ENCODE measurements at places on chromosomes 2 and 18.

GRCh38 chr2:63287956-63288355 is 237.3 kb downstream of the OTX1 start:
- no peaks in the 10 kb centered on the region for H3K27me3 ChIP-seq
- H3K4me3 ChIP-seq = no peak overlapping the region
- no peak overlapping the region for H3K27ac ChIP-seq

- no peaks in the 10 kb centered on the region for H3K27me3 ChIP-seq
- H3K4me1 ChIP-seq = no peaks in the 10 kb centered on the region
- H3K36me3 ChIP-seq = no peaks in the 10 kb centered on the region
- DNase-seq = no peak
- no peak overlapping the region for H3K27ac ChIP-seq
- H3K4me3 ChIP-seq = no peak overlapping the region
These were observed 77.1 kb upstream of the NARS1 start for GRCh38 chr18:57698571-57699276.

- H3K4me3 ChIP-seq = peak overlapping the region; percentile 72
- H3K36me3 ChIP-seq = peaks cover 3% of the 10 kb centered on the region
- H3K27me3 ChIP-seq = no peaks in the 10 kb centered on the region
- H3K27ac ChIP-seq = peak overlapping the region; percentile 89
These were observed 4.8 kb upstream of the GPR17 start for GRCh38 chr2:127641133-127641532.

DNA sequence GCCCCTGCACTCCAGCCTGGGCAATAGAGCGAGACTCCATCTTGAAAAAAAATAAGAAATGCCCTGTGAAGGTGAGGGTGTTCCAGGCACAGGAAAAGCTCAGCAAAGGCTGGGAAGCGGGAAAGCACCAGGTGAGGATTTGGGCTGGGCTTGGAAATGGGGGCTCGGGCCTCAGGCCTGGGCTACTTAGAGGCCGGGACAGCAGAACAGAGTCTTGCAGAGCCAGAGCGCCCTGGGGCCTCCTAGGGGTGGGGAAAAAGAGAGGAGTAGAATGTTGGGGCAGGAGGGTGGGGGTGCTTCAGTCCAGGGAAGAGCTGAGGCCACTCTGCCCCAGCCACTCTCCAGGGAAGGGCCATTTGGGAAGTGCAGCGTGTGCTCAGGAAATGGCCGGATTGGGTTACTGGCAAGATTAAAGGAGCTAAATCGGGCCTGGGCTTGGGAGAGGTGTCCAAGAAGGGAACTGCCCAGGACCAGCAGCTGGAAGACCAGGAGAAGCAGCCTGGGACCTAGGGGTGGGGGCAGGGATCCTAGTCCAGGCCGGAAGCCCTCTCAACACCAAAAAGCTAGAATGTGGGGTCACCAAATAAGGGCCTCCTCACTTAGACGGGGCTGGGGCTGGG is 13.8 kb upstream of the DES start:
- H3K4me1 ChIP-seq = no peaks in the 10 kb centered on the region
- peaks cover 4% of the 10 kb centered on the region for H3K27me3 ChIP-seq
- H3K27ac ChIP-seq = no peak overlapping the region
- DNase-seq = no peak
- no peak overlapping the region for H3K4me3 ChIP-seq
- no peaks in the 10 kb centered on the region for H3K36me3 ChIP-seq

GRCh38 chr18:31701744-31702143 is 17.4 kb upstream of the B4GALT6 start:
- H3K4me1 ChIP-seq = peaks cover 13% of the 10 kb centered on the region
- peaks cover 2% of the 10 kb centered on the region for H3K27me3 ChIP-seq
- no peak overlapping the region for H3K27ac ChIP-seq

DNA sequence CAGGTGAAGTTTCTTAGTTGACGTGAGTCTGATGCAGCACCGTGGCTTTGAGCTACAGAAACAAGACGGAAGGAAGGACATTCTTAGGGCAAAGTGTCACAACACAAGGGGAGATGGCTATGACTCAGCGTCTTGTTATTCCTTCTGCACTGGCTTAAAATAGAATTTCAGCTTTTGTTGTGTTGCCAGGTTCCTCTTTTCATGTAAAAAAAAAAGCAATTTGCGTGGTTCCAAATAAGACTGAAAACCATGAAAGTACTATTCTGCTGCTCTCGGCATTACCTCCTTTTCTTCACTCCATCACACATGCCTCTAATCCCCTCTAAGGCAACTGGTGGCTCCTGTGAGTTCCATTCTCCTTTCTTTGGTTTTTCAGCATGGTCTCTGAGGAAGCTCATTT is 150.1 kb downstream of the ANTXR1 start:
- no peaks in the 10 kb centered on the region for H3K36me3 ChIP-seq
- no peak overlapping the region for H3K27ac ChIP-seq
- peaks cover 23% of the 10 kb centered on the region for H3K27me3 ChIP-seq
- peaks cover 2% of the 10 kb centered on the region for H3K4me1 ChIP-seq
- DNase-seq = no peak
- H3K4me3 ChIP-seq = no peak overlapping the region

DNA sequence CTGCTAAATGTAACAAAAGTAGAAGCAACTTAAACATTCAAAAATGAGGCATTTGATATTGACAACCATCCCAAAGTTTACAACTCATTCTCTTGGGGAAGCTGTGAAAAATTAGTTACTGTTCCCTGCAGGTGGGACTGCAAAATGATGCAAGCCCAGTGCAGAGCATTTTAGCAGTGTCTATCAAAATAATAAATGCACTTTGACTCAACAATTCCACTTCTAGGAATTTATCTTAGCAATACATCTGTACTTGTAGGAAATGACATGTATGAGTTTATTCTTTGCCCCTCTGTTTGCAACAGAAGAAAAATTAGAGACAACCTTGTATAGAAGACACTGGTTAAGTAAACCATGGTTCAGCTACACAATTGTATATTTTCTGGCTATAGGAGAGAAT is 48.0 kb upstream of the TLK1 start:
- no peak overlapping the region for H3K4me3 ChIP-seq
- peaks cover 4% of the 10 kb centered on the region for H3K36me3 ChIP-seq
- H3K4me1 ChIP-seq = peaks cover 31% of the 10 kb centered on the region
- H3K27ac ChIP-seq = no peak overlapping the region
- H3K27me3 ChIP-seq = peaks cover 3% of the 10 kb centered on the region

GRCh38 chr2:70738159-70738558 is 29.8 kb downstream of the ADD2 start:
- H3K4me3 ChIP-seq = no peak overlapping the region
- H3K36me3 ChIP-seq = no peaks in the 10 kb centered on the region
- H3K27ac ChIP-seq = no peak overlapping the region

GRCh38 chr2:150267651-150268415 is 219.6 kb downstream of the RND3 start:
- no peak overlapping the region for H3K4me3 ChIP-seq
- H3K27me3 ChIP-seq = no peaks in the 10 kb centered on the region
- no peak overlapping the region for H3K27ac ChIP-seq
- H3K36me3 ChIP-seq = no peaks in the 10 kb centered on the region
- no peak for DNase-seq

DNA sequence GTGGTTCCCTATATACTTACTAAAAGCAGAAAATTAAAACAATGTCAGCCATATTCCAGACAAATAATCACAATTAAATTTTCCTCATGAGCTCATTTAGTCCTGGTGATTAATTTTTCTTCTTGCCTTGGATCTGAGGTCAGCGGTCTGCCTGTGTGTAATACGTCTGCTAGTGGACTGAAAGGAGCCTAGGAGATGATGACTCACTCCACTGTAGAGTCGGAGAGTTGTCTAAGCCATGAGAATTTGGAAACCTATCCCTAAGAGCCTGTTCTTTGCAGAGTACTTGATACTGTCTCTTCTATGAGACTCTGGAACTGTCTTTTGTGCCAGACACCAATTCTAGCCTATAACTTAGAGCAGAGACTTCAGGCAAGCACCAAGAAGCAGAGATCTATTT is 94.2 kb upstream of the RAB27B start:
- H3K4me3 ChIP-seq = no peak overlapping the region
- no peak for DNase-seq
- H3K36me3 ChIP-seq = no peaks in the 10 kb centered on the region

DNA sequence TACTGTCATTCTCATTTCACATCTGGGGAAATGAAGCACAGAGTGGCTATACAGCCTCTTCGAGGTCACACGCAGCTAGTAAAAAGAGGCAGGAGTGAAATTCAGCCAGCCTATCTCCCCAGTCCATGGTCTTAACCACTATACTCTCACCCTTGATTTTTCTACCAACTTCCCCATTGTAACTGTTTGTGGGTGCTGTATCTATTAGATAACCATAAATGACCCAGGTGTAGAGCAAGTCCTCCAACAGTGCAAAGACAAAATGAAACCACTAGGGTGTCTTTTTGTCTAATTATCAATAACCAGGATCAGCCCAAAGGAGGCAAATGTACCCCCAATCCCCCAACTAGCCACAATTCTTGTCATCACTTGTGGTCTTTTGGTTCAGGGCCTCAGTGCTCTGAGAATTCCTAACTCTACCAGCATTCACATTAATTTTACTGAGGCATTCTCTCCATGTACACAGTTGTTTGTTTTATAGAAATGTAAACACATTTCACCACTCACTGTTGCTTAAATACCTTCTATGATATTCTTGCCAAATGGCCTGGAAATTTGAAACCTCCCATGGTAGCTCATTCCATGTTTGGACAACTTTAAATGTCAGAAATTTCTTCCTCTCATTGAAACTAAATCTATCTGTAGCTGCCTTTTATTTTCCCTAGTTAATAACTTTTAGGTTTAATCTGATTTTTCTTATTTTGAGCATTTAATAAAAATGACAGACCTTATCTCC is 58.7 kb downstream of the SLC40A1 start:
- H3K4me1 ChIP-seq = no peaks in the 10 kb centered on the region
- DNase-seq = no peak
- H3K4me3 ChIP-seq = no peak overlapping the region
- H3K36me3 ChIP-seq = no peaks in the 10 kb centered on the region

GRCh38 chr2:88828397-88829137 is 137.1 kb downstream of the RPIA start:
- DNase-seq = no peak
- H3K4me1 ChIP-seq = no peaks in the 10 kb centered on the region
- peaks cover 5% of the 10 kb centered on the region for H3K27me3 ChIP-seq
- H3K27ac ChIP-seq = no peak overlapping the region
- no peak overlapping the region for H3K4me3 ChIP-seq

GRCh38 chr18:28485918-28486317 is 309.0 kb upstream of the CDH2 start:
- H3K36me3 ChIP-seq = no peaks in the 10 kb centered on the region
- H3K4me1 ChIP-seq = no peaks in the 10 kb centered on the region
- no peak overlapping the region for H3K27ac ChIP-seq
- no peak for DNase-seq

- no peak overlapping the region for H3K27ac ChIP-seq
- H3K4me3 ChIP-seq = no peak overlapping the region
- no peaks in the 10 kb centered on the region for H3K36me3 ChIP-seq
- no peak for DNase-seq
- H3K27me3 ChIP-seq = no peaks in the 10 kb centered on the region
These were observed 583.5 kb downstream of the XIRP2 start for GRCh38 chr2:167471734-167472133.

DNA sequence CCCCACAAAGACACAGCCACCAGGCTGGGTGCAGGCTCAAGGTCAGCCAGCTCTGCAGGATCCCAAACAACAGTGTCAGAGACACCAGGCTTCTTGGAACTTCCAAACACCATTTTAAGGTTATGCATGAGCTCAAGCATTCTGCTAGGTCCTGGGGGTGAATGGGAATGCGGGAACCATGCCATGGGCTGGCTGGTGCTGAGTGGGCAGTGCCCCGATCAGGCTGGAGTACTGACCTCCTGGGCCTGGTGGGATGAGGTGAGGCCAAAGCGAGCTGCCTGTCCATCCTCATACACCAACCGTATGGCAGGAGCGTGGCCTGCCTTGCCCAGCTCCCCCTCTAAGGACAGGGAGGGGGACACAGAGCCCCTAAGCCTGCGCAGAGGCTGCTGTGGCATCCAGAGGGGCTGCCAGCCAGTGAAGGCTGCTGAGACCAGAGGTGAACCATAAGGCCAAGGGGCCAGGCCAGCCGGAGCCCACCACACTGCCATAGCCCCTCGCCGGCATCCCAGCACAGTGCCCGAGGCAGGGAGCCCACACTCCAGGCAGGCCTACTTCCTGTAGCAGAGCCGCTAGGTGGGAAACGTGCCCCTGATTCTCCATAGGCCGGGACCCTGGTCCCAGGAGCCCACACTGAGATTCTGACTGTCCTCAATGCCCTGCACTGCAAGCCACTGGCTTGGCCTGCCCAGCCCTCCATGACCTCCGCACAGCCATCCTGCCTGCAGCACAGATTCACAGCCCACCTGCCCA is 135.0 kb downstream of the HDAC4 start:
- H3K4me1 ChIP-seq = peaks cover 91% of the 10 kb centered on the region
- peaks cover 17% of the 10 kb centered on the region for H3K36me3 ChIP-seq
- H3K4me3 ChIP-seq = peak overlapping the region; percentile 85
- peaks cover 2% of the 10 kb centered on the region for H3K27me3 ChIP-seq
- peak overlapping the region; percentile 98 for H3K27ac ChIP-seq

DNA sequence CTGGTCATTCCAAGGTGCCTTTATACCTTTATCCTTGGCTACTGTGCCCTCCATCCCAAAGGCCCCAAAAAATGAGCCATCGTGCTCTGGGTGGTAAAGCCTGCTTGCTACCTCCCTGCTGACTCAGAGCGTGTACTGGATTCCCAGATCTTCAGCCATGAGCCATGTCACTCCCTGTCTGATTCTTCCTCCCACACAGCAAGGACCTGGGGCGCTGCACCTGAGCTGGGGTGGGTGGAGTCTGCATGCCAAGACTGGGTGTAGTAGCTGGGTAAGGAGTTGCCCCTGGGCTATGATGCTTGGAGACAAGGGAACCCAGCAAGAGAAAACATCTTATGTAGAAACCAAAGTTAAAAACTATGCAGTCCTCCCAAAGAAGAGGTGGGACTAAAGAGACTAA is 37.2 kb upstream of the APCDD1 start:
- no peak overlapping the region for H3K4me3 ChIP-seq
- no peak for DNase-seq
- H3K36me3 ChIP-seq = no peaks in the 10 kb centered on the region
- no peaks in the 10 kb centered on the region for H3K4me1 ChIP-seq
- H3K27me3 ChIP-seq = no peaks in the 10 kb centered on the region

- H3K27ac ChIP-seq = no peak overlapping the region
- DNase-seq = no peak
- no peaks in the 10 kb centered on the region for H3K36me3 ChIP-seq
- H3K4me1 ChIP-seq = no peaks in the 10 kb centered on the region
These were observed 590.6 kb upstream of the NETO1 start for GRCh38 chr18:73458186-73458964.

DNA sequence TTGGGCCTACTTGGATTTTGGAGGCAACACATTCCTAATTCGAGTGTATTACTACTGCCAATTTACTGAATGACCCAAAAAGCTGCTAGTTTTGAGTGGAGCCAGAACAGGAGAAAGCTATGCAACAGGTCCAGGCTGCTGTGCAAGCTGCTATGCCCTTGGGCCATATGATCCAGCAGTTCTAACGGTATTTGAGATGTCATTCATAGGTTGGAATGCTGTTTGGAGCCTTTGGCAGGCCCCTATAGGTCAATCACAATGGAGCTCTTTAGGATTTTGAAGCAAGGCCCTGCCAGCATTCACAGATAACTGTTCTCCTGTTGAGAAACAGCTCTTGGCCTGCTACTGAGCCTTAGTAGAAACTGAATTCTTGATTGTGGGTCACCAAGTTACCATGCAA is 368.7 kb downstream of the CDH19 start:
- no peak for DNase-seq
- no peak overlapping the region for H3K4me3 ChIP-seq
- no peaks in the 10 kb centered on the region for H3K36me3 ChIP-seq
- H3K27me3 ChIP-seq = no peaks in the 10 kb centered on the region
- no peak overlapping the region for H3K27ac ChIP-seq
- H3K4me1 ChIP-seq = no peaks in the 10 kb centered on the region

Data from activated CD4-positive, alpha-beta T cell treated with anti-CD3 and anti-CD28 coated beads, Interleukin-2, amount 10 ng/mL, durations not matched to agents 7 days and 5 days (primary cell).